ENCODE measurements at places on chromosomes 5 and 9. TPM values are rescaled to one million over a fixed set of nuclear protein-coding genes. Genes with fewer than 3 reads are reported as not detected.

DNA sequence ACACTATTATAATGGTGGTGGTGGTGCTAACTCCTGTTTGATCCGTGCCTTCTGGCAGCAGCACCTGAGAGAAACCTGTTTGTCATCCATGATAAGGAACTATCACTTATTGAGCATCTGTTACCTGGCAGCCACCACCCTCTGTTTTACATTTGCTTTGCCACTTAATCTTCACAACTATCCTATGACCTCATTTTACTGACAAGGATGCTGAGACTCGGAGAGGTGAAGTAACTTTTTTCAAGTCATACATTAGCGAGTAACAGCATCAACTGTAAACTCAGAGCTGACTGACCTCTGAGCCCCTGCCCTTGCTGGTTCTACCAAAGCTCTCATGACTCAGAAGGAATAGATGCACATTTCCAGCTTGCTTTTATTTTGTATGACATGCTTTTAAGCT, 81.1 kb downstream of the EGFLAM start:
- DNase-seq, result no peak

- DNase-seq, result no peak
These were observed 102.1 kb downstream of the PIK3R1 start for GRCh38 chr5:68317646-68318045.

DNA sequence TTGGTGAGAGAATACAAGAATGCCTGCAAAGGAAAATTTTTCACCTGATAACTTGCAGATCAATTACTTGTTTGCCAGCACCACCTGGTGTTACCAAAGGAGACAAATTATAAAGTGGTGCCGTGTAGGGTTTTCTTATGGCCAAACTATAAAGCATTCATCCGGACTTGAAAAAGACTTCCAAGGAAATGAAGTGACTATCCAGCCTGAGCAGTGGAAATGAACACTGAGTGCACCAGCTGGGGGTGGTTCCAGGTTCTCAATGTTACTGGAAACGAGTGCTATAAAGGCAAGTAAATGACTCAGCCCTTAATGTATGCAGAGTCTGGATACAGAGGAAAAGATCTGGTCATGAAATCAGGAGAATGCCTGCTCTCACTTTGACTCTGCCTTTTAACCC, 113.1 kb downstream of the DNAH5 start:
- no peak for DNase-seq

DNA sequence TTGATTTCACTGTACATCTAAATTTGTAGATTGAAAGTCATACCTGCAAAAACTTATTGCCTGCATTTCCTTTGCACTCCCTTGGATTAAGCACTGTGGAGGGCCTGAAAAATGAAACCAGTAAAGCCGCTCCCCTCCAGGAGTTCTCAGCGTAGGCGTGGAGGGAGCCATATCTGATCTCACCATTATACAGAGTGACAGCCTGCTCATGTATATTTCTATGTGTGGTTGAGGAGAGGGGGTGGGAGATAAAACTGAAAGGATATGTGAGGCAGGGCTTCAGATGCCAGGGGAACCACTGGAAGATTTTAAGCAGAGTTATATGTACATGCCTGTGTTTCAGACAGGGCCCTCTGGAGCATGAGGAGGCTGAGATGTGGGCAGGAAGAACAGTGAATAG, 303.0 kb downstream of the MSX2 start:
- no peak for DNase-seq

- DNase-seq, result no peak
These were observed 113.8 kb downstream of the SV2C start for GRCh38 chr5:76196886-76197489.

- peak; percentile 82 for DNase-seq
These were observed 2.7 kb upstream of the MYMK start for GRCh38 chr9:133527444-133527920.

- no peak for DNase-seq
These were observed 7.4 kb upstream of the RNF183 start for GRCh38 chr9:113310538-113310937.

DNA sequence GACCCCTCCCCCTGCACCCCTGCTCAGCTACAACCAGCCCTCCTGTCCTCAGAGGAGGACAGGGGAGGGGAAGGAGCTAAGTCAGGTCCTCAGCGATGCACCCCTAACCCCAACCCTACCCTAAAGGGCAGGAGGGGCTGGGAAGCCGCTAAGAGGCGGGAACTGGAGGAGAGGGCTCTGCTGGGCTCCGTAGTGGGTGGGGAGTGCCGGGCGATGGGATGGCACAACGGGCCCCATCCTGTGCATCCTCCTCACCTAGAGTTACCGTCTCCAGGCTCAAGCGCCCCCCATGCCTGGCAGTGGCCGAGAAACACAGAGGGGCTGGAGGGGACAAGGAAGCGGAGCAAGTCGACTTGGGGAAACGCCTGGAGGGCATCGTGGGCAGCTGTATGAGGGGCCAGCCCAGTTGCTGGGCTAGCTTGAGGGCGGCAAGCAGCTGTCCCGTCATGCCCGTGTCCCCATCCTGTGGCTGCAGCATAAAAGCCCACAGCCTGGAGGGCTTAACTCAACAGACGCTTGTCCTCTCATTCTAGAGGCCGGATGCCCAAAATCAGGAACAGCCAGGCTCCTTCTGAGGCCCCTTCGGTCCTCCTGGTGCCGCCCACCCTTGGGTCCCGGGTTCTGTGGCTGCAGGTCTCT, 23.0 kb upstream of the UBAC1 start:
- no peak for DNase-seq

GRCh38 chr5:137621861-137622823, 113.7 kb downstream of the KLHL3 start:
- no peak for DNase-seq

DNA sequence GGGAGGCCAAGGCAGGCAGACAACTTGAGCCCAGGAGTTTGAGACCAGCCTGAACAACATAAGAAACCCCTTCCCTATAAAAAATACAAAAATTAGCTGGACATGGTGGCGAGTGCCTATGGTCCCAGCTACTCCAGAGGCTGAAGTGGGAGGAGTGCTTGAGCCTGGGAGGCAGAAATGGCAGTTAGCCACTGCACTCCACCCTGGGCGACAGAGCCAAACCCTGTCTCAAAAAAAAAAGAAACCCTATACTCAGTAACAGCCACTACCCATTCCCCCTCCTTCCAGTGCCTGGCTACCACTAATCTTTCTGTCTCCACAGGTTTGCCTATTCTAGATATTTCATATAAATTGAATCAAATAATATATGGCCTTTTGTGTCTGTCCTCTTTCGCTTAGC, 14.3 kb upstream of the SIL1 start:
- DNase-seq, result no peak

VCAN gene
- 41.2 TPM for total RNA-seq

PRDM9 gene
- not detected for total RNA-seq

TEK gene
- total RNA-seq, result 21.1 TPM
